EL (cell line): ENCODE measurements at places on chromosomes 7 and 10.

- peak; percentile 34 for DNase-seq
Measured at GRCh38 chr10:6409971-6410643, 170.0 kb downstream of the PRKCQ start.

- peak; percentile 7 for DNase-seq
Measured at GRCh38 chr7:46616636-46617035, 695.6 kb upstream of the IGFBP3 start.

GRCh38 chr10:131573707-131574106 lies 262.2 kb upstream of the TCERG1L start:
- no peak for DNase-seq

DNA sequence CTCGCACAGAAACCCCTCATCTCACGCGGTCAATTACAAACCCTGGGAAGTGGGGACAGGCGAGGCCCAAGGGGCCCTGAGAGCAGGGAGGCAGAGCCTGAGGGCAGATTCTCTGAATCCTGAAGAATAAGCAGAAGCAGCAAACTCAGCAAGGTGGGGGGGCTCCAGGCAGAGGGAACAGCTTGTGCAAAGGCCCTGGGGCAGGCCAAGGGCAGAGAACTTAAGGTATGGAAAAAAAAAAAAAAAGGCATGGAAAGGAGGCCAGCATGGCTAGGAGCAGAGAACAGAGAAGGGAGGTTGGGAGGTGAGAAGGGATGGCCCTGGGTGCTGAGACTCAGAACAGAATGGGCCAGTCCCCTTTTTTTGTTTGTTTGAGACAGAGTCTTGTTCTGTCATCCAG lies 32.8 kb upstream of the TNRC18 start:
- no peak for DNase-seq

- no peak for DNase-seq
Measured at GRCh38 chr10:32347363-32348022, 535 bp upstream of the EPC1 start.

DNA sequence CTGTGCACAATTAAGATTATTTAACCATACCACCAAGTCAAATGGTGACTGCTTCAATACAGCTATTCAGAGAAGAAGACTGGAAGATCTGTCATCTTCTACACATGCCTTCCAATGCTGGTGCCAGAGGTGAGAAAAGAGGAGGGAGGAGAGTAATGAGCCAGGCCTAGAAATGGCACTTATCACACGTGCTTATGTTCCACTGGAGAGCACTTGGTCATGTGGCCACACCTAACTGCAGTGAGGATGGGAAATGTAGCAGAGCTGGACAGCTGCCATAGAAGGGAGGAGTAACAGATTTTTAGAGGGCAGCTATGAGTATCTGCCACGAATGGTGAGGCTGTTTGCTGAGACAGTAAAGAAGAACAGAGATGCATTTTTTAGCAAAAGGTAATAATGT lies 77.1 kb downstream of the MPLKIP start:
- peak; percentile 19 for DNase-seq

- DNase-seq, result no peak
Measured at GRCh38 chr7:98946389-98946788, 68.1 kb downstream of the TRRAP start.

- no peak for DNase-seq
Measured at GRCh38 chr7:98398567-98399372, 2.1 kb downstream of the BAIAP2L1 start.
